ENCODE measurements at places on chromosomes 3 and 15. TPM values are rescaled to one million over a fixed set of nuclear protein-coding genes. Genes with fewer than 3 reads are reported as not detected.

DNA sequence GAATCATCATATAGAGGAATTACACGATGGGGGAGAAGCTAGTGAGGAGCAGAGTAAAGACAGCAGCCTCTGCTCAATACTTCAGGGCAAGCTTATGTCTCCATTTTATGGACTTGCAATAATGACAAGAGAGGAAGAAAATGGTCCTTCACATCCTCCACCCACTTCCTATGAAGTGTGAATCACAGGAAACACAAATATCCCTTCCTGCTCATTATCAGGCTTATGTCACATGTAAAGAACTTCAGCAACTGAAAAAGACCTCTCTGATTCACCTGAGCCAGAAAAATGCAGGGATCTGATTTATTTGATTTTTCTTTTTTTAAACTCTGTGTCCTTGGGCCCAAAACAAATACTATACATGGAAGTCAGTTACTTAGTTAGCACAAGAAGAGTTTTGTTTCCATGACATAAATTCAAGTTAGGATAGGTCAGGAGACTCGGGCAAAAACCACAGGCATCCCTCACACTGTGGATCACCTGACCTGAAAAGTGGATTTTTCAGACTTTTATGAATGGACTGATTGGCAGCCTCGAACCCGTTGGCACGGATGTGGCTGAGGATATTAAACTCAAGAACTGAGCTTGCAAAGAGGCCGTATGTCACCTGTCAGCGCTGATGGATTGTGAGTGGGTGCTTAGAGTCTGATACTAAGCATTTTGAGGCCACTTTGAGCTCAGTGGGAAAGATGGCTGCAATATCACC lies 620.8 kb upstream of the MDFIC2 start:
- DNase-seq = no peak

The STIMATE gene
- 19.5 TPM for total RNA-seq

DNA sequence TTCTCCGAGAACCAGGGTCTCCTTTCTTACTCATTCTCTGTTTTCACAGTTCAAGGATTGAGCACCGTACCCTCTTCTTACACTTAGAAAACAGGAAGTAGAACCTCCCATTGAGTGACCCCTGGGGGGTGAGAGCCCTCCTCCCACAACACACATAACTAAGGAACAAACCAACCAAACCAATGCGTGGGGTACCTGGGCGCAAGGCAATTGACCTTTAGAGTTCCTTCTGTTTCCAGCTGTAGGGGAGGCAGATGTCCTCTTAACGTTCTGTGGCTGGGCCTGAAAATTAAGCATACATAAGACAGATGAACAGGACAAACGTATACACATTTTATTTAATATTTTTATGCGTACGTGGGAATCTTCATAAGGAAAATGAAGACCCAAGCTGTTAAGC lies 33.5 kb upstream of the TIMP4 start:
- DNase-seq = no peak

GRCh38 chr15:89278307-89278706 lies 34.5 kb downstream of the FANCI start:
- DNase-seq = no peak

- DNase-seq = no peak
These were observed 341.5 kb downstream of the EPHB1 start for GRCh38 chr3:135136361-135137100.

The AGTR1 gene
- 38.4 TPM for total RNA-seq

DNA sequence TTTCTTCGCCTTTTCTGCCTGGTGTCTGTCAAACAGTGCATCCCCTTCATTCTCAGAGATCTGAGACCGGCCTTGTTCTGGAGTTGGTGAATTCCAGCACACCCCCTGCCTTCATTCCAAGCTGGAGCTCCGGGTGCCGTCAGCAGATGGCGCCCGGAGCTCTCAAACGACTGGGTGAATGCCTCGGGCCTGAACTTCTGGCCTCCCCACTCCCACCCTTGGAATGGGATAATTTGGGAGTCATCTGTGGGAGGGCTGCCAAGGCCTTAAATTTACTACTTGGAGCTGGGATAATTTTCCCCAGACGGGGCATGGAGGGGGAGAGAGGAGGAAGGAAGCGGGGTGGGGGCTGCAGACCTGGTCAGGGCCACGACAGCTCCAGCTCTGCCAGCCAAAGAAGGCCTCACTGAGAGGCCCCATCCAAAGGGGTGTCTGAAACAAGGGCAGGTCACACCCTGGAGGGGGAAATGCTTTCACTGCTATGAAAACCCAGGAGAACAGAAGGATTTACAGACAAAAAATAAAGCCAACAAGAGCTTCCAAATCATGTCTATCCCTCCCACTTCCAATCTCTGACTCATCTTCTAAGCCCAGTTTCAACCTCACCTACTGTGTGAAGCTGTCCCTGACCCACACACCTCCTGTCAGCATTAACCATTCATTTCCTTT lies 187.9 kb downstream of the OPA1 start:
- DNase-seq = peak; percentile 88

DNA sequence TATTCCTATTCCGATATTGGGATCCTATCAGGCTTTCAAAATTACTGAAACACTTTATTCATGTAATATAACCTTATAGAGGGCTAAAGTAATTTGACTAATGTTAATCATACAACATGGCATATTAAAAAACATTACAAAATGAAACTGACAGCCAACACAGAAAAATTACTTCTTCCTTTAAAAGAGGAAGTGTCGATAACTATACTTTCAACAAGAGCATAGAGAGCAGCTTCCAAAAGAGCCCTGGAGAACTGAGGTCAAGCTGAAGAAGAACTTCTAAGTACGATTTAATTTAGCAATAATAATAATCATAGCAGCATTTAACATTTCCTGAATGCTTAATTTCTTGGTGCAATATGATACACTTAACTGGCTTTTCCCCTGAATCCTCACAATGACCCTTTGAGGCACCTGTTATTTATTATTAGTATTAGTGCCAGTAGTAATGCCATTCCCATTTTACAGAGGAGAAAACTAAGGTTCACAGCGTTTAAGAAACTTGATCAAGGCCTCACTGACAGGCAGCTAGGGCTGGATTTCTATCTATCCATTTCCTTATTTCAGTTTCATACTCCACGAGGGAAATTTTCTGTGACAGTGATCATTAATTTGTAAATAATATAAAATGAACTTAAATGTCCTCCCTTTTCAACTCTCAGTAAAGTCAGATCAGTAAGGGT lies 181.6 kb downstream of the CFAP20DC start:
- DNase-seq = no peak

The GOLGA6L7 gene
- total RNA-seq = not detected

GRCh38 chr3:128508852-128509251 lies 15.9 kb upstream of the GATA2 start:
- peak; percentile 42 for DNase-seq

GRCh38 chr15:38187630-38188313 lies 64.9 kb upstream of the SPRED1 start:
- DNase-seq = no peak

The GOLGA6D gene
- total RNA-seq = not detected

DNA sequence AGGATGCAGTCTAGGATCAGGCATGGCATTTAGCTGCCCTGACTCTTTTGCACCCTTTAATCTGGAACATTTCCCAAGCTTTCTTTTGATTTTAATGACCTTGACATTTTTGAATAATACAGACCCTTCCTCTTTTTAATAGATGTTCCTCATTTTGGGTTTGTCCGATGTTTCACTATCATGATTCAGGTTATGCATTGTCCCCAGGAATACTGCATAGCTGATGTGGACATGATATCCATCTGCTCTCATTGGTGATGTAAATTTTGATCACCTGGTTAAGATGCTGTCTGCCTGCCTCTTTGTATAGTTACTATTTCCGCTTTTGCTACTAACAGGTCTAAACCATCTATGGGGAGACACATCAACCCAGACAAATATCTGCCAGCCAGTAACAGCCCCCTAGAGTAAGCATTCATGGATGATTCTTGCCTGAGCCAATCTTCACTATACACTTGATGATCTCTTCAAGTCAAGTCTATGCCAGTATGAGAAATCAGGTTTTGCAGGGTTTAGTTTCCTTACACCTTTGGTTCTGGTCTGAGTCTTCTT lies 50.6 kb upstream of the ULK4 start:
- no peak for DNase-seq

- DNase-seq = no peak
These were observed 620.3 kb downstream of the ZPLD1 start for GRCh38 chr3:103055021-103055520.

The GOLGA6B gene
- total RNA-seq = not detected

- DNase-seq = no peak
These were observed 14.9 kb downstream of the TGM5 start for GRCh38 chr15:43251871-43252250.

The TMCO5A gene
- total RNA-seq = not detected

The ZIC4 gene
- total RNA-seq = not detected

GRCh38 chr15:79099692-79100091 lies 9.1 kb upstream of the RASGRF1 start:
- DNase-seq = no peak

The GXYLT2 gene
- total RNA-seq = 3.1 TPM

The ATP2B2 gene
- 0.36 TPM for total RNA-seq

DNA sequence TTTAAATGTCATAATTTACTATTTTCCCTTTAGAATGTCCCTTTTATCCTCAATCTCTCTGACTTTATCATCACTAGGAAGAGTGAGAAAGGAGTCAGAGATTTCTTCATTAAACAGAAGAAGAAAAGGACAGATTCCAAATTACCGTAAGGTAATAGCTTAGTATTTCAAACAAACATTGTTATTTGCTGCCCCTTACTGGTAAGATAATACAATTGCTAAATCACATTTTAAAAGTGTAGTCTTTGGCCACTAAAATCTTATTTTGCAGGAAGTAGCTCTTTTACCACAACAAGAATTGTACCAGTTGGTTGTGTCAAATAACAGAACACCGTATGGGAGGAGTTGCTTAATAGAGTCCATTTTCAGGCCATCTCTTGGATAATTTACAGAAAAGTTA lies 53.7 kb downstream of the CGGBP1 start:
- no peak for DNase-seq

GRCh38 chr15:64611085-64611725 lies 150.8 kb downstream of the ZNF609 start:
- DNase-seq = no peak

The FANCD2OS gene
- total RNA-seq = not detected

- no peak for DNase-seq
These were observed 43.9 kb downstream of the P3H2 start for GRCh38 chr3:190076601-190077394.

DNA sequence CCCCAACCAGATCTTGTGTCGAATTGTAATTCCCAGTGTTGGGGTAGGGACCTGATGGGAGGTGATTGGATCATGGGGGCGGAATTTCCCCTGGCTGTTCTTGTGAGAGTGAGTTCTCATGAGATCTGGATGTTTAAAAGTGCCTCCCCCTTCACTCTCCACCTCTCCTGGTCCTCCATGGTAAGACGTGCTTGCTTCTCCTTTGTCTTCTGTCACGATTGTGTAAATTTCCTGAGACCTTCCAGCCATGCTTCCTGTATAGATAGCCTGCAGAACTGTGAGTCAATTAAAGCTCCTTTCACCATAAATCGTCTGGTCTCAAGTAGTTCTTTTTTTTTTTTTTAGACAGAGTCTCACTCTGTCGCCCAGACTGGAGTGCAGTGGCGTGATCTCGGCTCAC lies 42.3 kb downstream of the NR1D2 start:
- no peak for DNase-seq

- no peak for DNase-seq
These were observed 35.8 kb downstream of the COL8A1 start for GRCh38 chr3:99674086-99674789.
